ENCODE measurements at places on chromosomes 3 and 15.

DNA sequence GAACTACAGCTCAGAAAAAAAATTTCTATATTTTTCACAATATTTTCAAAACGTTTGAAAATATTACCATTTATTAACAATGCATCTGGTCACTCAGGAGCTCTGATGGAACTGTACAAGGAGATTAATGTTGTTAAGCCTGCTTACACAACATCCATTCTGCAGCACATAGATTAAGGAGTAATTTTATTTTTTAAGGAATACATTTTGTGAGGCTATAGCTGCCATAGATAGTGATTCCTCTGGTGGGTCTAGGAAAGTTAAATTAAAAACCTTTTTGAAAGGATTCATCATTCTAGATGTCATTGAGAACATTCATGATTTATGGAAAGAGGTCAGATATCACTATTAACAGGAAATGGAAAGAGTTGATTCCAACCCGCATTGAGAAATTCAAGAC, 196.9 kb downstream of the C3orf38 start:
- DNase-seq: no peak

DNA sequence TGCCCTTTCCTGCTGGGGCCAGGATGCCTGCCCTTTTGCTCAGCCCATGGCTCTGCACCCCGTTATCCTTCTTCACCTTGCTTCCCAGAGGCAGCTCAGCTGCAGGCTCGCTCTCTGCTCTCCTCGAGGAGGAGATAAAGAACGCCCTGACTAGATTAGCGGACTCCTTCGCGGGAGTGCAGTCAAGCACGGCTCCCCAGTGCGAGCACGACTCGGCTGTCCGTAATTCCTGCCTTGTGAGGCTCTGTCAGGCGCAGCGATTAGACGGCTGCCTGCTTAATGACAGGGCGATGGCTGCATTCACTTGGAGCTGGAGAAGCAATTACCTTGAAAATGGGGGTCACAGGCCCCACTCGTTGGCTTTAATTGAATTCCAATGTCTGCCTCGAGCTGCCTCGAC, 25.9 kb downstream of the TLE3 start:
- DNase-seq: no peak

- DNase-seq: no peak
Observed at GRCh38 chr3:63661242-63661641, 8.8 kb downstream of the SNTN start.

- no peak for DNase-seq
Observed at GRCh38 chr3:15385901-15386653, 41.3 kb downstream of the METTL6 start.

GRCh38 chr3:10366651-10367101, 45.8 kb upstream of the SEC13 start:
- peak; percentile 62 for DNase-seq

DNA sequence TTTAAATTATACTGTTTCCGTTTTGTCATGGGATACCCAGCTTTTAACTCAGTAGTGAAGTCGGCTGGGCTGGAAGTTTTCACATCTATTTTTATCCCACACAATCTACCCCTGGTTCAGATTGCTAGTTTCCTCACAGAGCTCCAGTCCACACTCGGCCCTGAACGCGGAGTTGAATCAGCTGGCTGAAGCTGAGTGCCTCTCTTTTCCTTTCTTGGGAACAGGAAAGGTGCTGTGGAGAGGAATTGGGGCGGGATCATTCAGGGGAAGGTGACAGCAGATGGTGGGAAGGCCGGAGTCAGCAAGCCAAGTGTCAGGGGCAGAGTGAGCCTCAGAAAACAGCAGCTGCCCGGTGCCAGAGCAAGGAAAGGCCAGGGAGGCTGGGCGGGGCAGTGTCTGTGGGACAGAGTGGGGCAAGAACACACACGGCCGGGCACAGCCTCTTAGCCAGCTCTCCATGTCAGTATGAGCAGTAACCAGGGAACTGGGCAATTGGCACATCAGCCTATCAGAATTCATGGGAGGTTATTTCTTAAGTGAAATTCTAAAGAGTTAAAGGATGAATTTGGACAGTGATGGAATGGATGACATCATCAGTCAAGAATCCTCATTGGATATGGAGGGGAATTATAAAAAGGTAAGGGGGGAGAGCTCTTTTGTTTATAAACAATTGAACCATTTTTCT, 135.7 kb upstream of the IL12A start:
- no peak for DNase-seq

GRCh38 chr3:99818818-99819217, 1.2 kb downstream of the CMSS1 start:
- DNase-seq: no peak

DNA sequence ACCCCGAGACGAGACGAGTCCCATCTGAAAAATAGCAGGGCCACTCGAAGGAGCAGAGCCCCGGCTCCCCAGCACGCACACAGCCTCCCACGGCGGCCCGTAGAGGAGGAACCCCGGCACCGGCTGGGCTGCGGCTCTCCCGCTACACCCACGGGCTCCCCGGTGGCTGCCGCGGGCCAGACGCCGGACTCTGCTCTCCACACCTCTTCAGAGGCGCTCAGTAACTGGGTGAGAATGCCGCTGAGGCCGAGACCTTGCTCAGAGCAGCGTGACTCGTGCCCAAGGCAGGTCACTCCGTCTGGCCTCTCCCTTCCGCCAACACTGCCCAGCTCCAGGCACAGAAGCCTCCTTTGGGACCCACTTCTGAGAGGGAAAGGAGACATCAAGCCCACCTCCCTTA, 34.4 kb downstream of the TNK2 start:
- no peak for DNase-seq

GRCh38 chr3:143875546-143875945, 27.3 kb upstream of the SLC9A9 start:
- no peak for DNase-seq

DNA sequence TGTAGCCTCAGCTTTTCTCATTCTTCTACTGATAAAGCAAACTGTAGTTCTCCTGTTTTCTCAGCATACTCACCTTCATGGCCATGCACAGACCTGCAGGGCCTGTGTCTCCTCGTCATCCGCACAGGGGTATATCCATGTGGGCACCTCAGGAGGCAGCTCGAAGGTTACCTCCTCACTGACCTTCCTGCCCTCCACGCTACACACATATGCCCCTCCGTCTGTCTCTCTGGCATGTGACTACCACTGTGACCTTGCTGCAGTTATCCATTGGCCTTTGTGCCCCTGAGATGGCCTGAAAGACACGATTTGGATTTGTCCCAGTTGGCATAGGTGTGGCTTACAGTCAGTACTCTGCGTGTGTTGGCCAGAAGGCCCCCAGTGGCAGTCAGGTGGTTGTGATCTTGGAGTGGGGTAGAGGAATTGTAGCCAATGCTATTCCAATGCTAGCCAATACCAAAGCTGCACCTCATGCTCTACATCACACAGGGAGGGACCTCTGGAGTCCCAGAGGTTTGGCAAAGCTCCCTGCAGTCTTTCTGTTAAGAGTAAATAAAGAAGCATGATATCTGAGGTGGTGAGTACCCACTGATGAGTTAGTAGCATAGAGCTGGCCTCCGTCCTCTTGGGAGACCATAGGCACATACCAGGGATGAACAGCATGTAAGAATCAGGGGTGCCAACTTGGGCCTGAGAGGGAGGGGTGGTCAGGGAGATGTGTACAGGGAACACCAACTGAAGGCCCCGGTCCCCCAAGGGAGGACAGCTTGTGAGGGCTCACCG, 143.4 kb downstream of the EEFSEC start:
- DNase-seq: no peak

GRCh38 chr15:75229191-75230015, 27.7 kb downstream of the C15orf39 start:
- no peak for DNase-seq

- no peak for DNase-seq
Observed at GRCh38 chr15:81723701-81724100, 322.1 kb downstream of the MEX3B start.

DNA sequence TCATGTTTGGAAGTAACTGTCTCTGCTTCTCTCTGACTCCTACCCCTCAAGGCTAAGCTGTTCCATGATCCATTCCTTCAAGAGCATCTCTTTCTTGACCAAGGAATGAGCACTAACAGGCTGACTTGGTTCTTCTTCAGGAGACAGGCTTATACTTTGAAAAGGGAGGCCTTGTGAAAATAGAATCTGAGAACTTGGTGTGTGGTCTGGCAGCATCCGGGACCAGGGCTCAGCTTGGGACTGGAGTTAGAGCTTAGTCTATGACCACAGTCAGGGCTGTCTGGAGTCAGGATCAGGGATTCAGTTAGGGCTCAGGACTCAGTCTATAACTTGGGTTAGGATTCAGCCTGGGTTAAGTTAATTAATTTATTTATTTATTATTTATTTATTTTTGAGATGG, 44.9 kb upstream of the SLC6A6 start:
- DNase-seq: no peak

- no peak for DNase-seq
Observed at GRCh38 chr3:113245761-113246161, 34.4 kb downstream of the BOC start.

DNA sequence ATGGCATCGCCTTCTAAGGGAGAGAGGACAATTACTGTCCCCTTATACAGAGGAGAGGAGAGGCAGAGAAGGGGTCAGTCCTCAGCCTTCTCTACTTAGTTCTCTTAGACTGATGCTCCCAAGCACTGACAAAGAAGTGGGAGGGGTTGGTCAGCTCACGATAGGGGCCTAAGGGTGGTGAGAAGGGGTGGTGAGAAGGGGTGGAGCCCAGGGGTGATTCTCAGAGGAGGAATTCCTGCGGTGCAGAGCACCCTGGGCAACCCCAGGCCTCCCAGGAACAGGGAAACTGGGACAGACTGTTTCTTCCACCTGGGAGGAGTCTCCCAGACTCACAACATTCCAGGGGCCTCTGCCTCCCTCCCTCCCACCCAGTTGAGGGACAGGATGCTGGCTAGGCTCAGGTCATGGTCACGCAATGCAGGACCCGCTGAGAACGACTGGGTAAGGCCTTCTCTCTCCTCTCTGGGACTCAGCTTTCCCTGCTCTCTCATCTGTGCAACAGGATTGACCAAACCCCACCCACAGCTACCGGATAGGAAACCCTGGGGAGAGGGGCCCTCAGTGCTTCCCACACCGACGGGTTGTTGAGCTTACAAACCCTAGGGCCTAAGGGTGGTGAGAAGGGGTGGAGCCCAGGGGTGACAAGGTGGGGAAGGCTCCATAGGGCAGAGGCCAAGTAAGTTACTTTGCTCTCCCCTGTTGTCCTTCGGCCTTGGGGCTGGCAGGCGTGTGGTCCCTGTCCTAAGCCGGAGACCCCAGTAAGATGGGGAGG, 1.5 kb downstream of the TPRA1 start:
- peak; percentile 22 for DNase-seq

- DNase-seq: no peak
Observed at GRCh38 chr3:30302027-30302426, 304.4 kb upstream of the TGFBR2 start.

DNA sequence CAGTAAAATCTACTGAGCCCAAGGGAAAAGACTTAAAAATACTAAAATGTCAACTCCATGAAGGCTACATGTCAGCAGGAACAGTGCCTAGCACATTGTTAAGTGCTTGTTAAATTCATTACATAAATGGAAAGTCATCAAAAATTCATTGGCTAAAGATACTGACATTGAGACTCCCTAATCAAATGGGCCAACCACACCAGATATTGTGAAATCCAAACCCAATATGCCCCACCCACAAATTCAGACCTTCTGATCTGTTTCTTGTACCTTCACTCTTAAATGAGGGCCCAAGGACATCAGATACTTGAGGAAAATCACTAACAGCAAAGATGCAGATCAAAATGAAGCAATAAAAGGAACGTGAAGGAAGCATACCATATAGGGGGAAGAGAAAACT, 20.7 kb downstream of the MRPS22 start:
- no peak for DNase-seq

GRCh38 chr15:98292442-98293240, 332.1 kb downstream of the ARRDC4 start:
- no peak for DNase-seq

DNA sequence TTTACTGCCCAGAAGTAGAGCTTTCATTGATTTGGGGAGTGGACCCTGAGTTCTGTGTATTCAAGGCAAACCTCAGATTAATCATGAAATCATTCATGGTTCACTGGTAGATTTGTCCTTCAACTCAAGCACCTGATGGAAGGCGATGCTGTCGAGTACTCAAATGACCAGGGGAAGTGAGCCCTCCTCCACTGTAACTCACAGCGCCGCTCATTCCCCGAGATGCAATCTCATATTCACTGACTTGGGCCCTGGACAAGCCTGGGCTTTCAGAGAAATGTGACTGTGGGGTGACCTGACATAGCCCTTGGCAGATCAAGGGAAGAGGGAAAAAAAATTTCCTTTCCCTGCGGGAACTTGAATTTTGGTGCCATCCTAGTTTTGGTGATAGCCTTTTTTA, 156.7 kb upstream of the BHLHE40 start:
- DNase-seq: no peak

DNA sequence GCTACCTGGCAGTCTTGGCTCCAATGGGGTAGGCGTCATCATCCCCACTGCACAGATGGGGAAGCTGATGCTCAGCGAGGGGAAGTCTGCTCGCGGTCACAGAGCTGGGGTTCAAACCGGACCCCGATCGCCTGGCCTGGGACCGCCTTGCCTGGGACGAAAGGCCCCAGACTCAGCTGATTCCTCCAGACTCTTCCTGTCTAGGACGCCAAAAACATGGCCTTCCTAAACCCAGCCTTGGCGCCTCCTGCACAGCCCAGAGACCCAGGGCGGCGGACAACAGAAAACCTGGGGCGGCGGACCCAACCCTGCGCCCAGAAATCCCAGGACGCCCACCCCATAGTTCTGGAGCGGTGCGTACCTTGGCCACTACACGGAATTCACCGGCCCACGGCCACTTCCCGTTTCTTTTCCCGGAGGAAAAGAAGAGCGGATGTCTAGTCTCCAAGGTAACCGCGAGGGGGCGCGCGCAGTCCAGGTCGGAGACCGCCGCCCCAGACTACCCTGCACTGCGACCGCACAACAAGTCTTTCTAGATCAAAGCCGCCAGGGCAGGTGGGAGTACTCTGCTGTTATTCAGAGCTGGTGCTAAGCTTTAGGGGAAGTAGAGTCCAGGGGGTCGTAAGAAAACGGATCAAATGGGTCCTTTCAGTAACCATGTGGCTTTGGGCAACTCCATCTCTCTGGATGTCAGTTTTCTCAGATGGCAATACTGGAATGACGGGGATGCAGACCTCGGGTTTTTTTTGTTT, 4.9 kb upstream of the IL17RD start:
- DNase-seq: peak; percentile 63

DNA sequence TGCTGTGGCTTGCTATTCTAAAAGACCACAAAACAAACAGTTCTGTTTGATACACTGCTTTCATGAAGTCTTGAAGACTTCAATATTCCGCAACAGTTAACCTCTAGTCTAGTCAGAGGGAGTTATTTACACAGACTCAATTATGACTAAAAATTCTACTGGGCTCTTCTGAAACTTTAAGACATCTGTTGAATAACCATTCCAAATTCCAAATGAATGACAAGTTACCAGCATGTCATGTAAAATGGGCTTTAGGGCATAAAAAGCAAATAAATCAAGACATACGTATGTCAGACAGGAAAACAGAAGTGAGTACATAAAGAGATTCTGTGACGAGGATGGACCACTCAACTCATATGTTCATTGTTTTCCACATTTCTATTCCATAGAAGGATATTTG, 93.9 kb downstream of the PLOD2 start:
- DNase-seq: no peak
